Activated CD8-positive, alpha-beta memory T cell treated with anti-CD3 and anti-CD28 coated beads for 4 hours (primary cell): ENCODE measurements at places on chromosomes 13 and 19.

GRCh38 chr19:10852941-10853340 lies 4.7 kb downstream of the C19orf38 start:
- DNase-seq: no peak

- DNase-seq: no peak
Observed at GRCh38 chr19:32543115-32543900, 37.7 kb upstream of the PDCD5 start.

DNA sequence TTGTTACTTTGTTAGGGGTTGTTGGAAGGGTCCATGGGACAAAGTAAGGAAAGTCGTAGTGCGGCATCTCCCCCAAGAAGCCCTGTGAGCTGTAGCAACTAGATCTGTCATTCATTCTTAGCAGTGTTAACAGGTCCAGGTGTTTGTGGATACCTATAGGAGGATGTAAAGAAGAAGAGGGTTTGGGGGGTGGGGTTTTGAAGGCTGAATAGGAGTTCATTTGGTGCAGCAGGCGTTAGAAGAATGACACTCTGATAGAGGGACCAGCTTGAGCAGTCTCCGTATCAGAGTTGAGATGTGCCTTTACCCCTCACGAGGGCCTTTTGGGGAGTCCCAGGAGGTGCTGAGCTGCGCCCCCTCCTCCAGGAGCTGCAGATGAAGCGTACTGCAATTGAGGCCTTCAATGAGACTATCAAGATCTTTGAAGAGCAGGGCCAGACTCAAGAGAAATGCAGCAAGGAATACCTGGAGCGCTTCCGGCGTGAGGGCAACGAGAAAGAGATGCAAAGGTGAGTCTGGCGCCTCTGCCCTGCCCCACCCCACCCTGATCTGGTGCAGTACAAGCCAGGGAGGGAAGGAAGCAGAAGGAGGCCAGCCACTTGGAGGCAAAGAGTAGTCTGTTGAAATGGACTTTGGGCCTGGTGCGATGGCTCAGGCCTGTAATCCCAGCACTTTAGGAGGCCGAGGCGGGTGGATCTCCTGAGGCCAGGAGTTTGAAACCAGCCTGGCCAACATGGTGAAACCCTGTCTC lies 7.6 kb upstream of the IFI30 start:
- no peak for DNase-seq

- DNase-seq: no peak
Observed at GRCh38 chr19:45451131-45451849, 16.5 kb upstream of the FOSB start.

- no peak for DNase-seq
Observed at GRCh38 chr19:5950741-5951140, 27.2 kb downstream of the RANBP3 start.

DNA sequence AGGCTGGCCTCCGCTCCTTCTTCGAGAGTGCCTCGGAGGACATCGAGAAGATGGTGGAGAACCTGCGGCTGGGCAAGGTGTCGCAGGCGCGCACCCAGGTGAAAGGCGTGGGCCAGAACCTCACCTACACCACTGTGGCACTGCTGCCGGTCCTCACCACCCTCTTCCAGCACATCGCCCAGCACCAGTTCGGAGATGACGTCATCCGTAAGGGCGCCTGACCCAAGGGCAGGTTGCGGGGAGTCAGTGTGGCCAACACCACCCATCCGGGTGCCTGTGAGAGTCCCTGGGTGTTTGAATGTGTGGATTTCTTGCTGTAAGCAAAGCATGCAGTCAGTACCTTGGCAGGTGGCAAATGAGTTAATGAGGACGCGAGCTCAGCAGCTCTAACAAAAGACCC lies 78.8 kb downstream of the RYR1 start:
- DNase-seq: no peak

- no peak for DNase-seq
Observed at GRCh38 chr13:47249266-47249665, 352.4 kb upstream of the HTR2A start.

DNA sequence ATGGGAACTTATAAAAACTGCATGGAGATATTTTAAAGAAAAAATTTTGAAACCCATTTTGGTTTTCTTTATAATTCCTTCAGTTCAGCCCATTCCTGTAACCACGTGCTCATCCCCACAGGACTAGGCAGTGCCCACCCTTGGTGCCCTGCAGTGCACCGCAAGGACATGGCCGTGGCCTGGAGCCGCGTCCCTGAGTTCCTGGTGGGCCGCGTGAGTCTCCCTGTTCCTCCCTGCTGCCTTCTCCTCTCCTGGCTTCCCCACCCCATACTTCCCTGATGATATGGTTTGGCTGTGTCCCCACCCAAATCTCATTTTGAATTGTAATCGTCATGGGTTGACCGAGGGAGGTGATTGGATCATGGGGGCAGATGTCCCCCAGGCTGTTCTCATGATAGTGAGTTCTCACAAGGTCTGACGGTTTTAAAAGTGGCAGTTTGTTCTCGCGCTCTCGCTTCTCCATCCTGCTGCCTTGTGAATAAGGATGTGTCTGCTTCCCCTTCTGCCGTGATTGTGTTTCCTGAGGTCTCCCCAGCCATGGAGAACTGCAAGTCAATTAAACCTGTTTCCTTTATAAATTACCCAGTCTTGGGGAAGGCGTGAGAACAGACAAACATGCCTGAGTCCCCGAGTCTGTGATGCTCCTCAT lies 31.6 kb upstream of the TFDP1 start:
- DNase-seq: no peak

DNA sequence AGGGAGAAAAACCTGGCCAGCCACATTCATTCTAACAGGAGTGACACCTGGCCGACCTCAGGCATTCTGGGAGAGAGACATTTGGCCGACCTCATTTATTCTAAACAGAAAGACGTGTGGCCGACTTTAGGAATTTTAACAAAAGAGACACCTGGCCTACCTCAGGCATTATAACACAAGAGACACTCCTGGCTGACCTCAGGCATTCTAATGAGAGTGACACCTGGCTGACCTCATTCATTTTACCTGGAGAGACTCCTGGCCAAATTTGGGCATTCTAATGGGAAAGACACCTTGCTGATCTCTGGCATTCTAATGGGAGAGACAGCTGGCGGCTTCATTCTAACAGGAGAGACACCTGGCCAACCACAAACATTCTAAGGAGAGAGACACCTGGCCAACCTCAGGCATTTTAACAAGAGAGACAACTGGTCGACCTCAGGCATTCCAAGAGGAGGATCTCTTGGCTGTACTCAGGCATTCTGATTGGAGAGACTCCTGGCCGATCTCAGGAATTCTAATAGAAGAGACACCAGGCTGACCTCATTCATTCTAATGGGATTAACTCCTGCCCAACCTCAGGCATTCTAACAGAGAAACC lies 1353.9 kb downstream of the UQCRFS1 start:
- DNase-seq: no peak

- no peak for DNase-seq
Observed at GRCh38 chr19:19039901-19040300, 6.5 kb downstream of the ARMC6 start.

- DNase-seq: no peak
Observed at GRCh38 chr19:50512999-50513745, 541 bp downstream of the ASPDH start.

- DNase-seq: no peak
Observed at GRCh38 chr19:44585371-44586133, 27.8 kb upstream of the IGSF23 start.

DNA sequence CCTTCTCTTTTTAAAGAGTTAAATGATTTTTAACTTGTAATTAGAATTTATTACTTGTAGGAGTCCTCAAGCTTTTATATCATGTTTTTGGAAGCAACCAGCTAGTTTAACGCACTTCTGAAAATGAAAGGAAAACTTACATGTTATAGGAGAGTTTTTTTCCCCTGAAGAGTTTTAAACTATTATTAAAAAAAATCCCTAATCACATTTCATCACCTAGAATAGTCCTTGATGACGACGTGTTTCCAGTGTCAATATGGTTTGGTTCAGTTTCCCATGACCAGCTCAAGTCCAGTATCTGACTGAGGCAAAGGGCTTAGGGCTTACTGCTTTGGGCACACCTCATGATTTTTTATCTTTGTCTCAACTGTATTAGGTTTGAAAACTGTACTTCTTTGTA lies 36.0 kb downstream of the URI1 start:
- DNase-seq: no peak

DNA sequence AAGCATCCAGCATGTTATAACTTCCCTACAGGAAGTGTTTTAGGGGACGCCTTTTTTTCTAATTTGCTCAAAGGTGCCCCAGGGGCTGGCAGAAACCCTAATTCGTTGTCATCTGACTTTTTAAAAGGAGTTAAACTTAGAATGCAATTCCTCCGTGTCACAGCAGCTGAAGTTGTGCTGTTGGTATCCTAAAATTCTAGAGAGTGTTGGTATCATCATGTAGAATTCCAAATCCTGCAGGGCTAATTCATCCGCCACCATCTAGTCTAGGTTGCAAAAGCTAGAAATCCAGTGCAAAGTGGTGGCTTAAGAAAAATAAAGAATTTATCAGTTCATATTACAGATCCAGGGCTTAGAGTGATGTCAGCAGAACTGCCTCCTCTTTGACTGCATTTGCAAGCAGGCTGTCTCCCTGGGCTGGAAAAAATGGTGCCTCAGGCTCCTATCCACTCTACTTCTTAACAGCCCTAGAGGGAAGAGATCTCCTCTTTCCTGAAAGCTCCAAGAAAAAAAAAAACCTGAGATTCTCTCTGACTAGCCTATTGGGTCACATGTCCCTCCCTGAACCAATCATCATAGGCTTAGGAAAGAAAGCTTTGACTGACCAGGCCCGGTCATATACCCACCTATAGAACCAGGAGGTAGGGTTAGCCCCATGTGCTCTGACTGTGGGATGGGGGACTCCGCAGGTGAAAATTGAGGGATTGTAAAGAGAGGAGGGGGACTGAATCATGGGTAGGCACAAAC lies 73.0 kb downstream of the MAP4K1 start:
- DNase-seq: no peak

- DNase-seq: no peak
Observed at GRCh38 chr13:76812206-76812897, 73.9 kb downstream of the KCTD12 start.

GRCh38 chr13:36436811-36437210 lies 4.5 kb downstream of the CCNA1 start:
- DNase-seq: no peak

DNA sequence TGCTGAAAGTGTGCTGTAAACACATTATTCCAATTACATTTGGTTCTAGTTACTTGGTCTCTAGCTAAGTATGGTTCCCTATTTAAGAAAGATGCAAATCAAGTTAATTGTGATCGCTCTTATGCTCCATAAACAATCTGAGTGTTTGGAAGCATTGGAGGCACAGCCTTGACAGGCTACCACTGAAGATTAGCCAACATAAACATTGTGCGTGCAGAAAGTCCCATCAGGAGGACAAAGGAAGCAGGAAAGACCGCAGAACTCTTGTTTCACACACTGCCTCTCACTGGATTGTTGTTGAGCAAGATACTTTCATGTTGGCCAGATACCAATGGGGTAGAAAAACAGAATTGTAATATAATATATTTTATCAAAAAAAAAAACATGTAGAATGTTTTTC lies 814.4 kb downstream of the EFNB2 start:
- DNase-seq: no peak
